ENCODE measurements at places on chromosomes 2 and 18.
A peak's percentile ranks its signal among the peaks of the same experiment; 100 is the strongest.

DNA sequence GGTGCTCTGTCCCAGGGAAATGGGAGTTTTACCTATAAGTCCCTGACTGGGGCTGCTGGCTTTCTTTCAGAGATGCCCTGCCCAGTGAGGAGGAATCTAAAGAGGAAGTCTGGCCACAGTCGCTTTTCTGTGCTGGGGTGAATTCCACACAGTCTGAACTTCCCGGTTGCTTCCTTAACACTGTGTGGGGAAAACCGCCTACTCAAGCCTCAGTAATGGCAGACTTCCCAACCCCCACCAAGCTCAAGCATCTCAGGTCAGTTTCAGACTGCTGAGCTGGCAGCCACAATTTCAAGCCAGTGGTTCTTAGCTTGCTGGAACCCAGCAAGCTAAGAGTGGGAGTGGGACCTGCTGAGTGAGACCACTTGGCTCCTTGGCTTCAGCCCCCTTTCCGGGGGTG, 54.9 kb downstream of the NUP35 start:
- no peak for DNase-seq

DNA sequence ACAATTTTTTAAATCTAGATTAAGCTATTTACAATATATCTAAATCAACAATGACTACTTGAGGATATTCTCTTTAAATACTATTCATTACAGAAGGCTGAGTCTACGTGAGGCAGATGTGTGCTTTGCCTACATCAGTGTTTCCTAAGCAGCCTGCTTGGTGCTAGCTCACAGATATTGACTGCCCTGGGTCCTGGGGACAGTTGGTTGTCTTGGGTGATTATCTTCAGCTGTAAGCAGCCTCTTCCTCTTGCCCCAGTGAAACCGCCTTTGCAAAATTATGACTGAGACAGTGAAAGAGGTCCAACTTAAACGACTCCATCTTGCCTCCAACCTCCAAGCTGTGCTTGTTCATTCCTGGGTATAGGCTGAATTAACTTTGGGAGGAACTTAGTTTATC, 39.6 kb upstream of the CCDC88A start:
- DNase-seq, result no peak

GRCh38 chr2:99190548-99190947, 9.6 kb downstream of the MRPL30 start:
- DNase-seq, result no peak

DNA sequence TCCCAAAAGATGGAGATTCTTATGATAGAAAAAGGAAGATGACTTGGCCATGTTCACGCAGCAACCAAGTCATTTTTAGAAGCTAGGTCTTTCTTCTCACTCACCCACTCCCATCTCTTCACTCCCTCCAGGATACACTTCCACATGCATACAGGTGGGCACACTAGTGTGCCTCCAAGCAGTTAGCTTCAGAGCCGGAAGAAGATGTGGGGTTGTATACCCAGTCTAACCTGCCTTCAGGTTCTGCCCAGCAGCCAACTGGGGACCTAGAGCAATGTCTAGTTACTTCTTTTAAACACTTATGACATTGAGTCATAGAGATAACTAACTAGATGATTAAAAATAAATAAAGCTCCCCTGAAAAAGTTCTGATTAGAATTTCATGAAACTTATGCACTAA, 21.8 kb upstream of the TANK start:
- no peak for DNase-seq

DNA sequence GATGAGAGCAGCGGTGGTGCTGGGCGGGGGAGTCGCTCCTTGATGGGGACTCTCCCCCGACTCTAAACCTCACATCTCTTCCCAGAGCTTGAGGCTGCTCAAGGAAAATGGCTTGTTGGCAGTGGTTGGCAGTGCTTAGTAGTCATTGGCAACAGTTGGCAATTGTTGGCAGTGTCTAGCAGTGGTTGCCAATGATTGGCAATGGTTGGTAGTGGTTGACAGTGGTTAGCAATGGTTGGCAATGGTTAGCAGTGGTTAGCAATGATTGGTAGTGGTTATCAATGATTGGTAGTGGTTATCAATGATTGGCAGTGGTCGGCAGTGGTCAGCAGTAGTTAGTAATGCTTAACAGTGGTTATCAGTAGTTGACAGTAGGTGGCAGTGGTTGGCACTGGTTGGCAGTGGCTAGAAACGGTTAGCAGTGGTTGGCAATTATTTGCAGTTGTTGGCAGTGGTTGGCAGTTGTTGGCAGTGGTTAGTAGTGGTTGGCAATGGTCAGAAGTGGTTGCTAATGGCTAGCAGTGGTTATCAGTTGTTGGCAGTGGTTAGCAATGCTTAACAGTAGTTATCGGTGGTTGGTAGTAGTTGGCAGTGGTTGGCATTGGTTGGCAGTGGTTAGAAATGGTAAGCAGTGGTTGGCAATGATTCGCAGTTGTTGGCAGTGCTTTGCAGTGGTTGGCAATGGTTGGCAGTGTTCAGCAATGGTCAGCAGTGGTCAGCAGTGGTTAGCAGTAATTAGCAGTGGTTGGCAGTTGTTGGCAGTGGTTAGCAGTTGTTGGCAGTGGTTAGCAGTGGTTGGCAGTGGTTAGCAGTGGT, 85.4 kb upstream of the OTOS start:
- no peak for DNase-seq

- DNase-seq, result peak; percentile 34
Observed at GRCh38 chr2:73907840-73908452, 15.1 kb downstream of the ACTG2 start.
